Testis (tissue), 5 donors: ENCODE measurements at places on chromosomes 3 and 15. TPM values are rescaled to one million over a fixed set of nuclear protein-coding genes. Genes with fewer than 3 reads are reported as not detected.

DNA sequence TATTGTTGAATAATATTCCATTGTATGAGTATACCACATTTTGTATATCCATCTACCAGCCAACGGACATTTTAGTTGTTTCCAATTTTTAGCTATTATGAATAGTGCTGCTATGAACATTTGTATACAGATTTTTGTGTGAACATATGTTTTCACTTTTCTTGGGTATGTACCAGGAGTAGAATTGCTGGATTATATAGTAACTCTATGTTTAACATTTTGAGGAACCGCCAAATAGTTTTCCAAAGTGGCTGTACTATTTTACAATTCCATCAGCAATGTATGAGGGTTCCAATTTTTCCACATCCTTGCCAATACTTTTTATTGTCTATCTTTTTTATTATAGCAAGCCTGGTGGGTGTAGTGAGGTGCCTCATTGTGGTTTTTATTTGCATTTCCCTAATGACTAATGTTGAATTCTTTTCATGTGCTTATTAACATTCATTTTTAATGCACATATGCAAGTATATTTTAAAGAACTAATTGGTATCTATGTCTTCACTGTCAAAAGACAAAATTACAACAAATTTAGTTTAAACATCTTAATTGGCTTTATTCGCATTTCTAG, 77.5 kb upstream of the PIAS1 start:
- H3K4me1 ChIP-seq = no peaks in the 10 kb centered on the region
- H3K27ac ChIP-seq = no peak overlapping the region
- H3K4me3 ChIP-seq = no peak overlapping the region

DNA sequence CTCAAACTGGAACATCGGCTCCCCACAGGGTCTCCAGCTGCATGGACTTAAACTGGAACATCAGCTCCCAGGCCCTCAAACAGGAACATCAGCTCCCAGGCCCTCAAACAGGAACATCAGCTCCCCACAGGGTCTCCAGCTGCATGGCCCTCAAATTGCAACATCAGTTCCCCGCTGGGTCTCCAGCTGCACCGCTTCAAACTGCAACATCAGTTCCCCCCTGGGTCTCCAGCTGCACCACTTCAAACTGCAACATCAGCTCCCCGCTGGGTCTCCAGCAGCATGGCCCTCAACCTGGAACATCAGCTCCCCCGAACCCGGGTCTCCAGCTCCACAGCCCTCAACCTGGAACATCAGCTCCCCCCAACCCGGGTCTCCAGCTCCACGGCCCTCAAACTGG, 82.0 kb downstream of the TFRC start:
- DNase-seq = no peak
- peaks cover 4% of the 10 kb centered on the region for H3K4me1 ChIP-seq
- H3K27ac ChIP-seq = no peak overlapping the region

- no peaks in the 10 kb centered on the region for H3K27me3 ChIP-seq
- no peak for DNase-seq
- no peak overlapping the region for H3K27ac ChIP-seq
- H3K4me3 ChIP-seq = no peak overlapping the region
Observed at GRCh38 chr3:157530637-157531300, 27.6 kb upstream of the VEPH1 start.

Gene IQSEC1
- 32.9 TPM for polyA plus RNA-seq

- H3K4me1 ChIP-seq = no peaks in the 10 kb centered on the region
- H3K27me3 ChIP-seq = no peaks in the 10 kb centered on the region
- H3K4me3 ChIP-seq = no peak overlapping the region
Observed at GRCh38 chr15:96583671-96584070, 253.2 kb downstream of the NR2F2 start.

DNA sequence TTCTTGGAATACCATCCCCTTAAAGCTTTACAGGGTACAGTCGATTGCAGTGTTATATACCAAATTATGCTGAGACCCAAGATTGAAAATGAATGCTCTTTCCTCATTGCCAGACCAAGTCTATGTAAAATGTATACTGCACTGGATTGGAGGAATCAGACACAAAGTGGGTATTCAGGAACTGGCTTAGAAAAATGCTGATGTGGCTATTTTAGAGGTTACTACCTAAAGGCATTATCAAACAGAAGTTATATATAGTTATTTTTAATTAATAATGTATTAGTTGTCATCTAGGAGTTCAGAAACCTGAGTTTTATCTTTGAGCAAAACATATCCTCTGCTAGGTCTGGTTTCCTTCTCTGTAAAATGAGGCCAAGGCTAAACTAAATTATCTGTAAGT, 3.6 kb upstream of the SPG21 start:
- DNase-seq = no peak
- H3K27me3 ChIP-seq = no peaks in the 10 kb centered on the region
- H3K4me1 ChIP-seq = peaks cover 4% of the 10 kb centered on the region
- no peak overlapping the region for H3K27ac ChIP-seq

DNA sequence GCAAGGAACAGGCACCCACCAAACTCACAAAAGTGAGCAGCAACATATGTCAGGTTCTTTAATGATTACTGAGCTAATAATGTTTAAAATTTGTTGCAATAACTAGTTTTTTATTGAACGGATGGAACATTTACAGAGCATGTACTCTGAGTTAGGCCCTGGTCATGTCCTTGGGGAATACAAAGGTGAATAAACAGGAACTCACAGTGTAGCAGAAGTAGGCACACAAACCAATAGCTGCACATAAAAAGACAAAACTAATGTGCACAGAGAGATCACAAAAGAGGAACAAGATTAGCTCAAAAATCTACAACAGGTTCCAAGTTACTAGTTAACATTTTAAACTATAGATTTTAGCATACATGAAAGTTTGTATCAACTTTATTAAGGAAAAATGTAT, 505.3 kb upstream of the PPP2R3A start:
- H3K4me3 ChIP-seq = no peak overlapping the region
- no peaks in the 10 kb centered on the region for H3K36me3 ChIP-seq

DNA sequence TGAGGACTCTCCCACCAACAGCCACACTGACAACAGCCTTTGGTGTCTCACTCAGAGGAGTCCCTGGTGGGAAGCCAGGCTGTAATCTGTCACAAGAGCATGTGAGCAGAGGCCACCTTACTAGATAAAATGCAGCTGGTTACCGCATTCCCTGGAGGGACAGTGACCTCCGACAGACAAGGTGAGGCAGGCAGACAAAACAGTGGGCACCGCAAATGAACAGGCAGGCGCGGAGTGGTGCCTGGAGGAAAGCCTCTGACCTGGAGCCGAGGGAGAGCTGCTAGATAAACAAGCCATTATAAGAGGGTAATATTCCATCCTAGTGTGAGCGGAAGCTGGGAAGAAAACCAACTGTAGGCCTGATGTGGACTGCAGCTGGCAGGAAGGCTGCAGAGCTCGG, 736.4 kb downstream of the FHIT start:
- DNase-seq = no peak
- H3K27me3 ChIP-seq = no peaks in the 10 kb centered on the region
- no peaks in the 10 kb centered on the region for H3K4me1 ChIP-seq

DNA sequence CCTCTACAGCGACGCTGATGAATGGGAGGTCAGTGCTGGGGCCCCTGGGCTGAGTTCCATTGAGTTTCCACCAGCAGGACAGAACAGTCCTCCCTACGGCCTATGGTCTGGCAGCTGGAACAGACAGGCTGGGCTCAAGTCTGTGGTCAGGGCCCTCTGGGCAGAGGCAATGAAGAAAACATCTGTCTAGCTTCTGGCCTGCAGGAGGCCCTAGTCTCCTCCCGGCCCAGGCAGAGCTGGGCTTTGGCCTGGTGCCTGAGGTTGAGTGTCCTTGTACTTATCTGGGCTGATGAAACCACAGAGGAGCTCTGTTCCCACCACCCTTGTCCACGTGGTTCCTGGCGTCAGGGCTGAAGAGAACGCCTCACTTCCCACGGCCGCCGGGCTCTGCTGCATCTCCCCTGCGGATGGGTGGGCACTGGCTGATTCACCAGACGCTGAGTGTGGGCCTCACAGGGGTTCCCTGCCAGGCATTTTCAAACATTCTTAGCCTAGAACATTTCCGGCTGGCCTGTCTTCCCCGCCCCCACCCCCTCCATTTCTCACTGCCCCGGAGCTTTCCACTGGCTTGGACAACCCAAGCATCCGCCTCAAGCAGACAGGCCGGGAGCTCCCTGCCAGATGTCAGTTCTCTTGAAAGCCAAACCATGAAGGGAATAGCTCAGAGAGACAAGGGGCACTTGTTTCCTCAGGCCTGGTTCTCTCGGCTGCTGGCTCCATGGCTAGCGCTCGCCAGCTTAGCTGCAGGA, 20.3 kb downstream of the PPCDC start:
- H3K36me3 ChIP-seq = no peaks in the 10 kb centered on the region
- peak overlapping the region; percentile 72 for H3K27ac ChIP-seq
- no peaks in the 10 kb centered on the region for H3K27me3 ChIP-seq
- no peak overlapping the region for H3K4me3 ChIP-seq
- H3K4me1 ChIP-seq = peaks cover 66% of the 10 kb centered on the region

GRCh38 chr3:4821975-4822374, 157.3 kb upstream of the BHLHE40 start:
- DNase-seq = no peak
- no peaks in the 10 kb centered on the region for H3K36me3 ChIP-seq
- H3K27me3 ChIP-seq = no peaks in the 10 kb centered on the region
- no peak overlapping the region for H3K27ac ChIP-seq

DNA sequence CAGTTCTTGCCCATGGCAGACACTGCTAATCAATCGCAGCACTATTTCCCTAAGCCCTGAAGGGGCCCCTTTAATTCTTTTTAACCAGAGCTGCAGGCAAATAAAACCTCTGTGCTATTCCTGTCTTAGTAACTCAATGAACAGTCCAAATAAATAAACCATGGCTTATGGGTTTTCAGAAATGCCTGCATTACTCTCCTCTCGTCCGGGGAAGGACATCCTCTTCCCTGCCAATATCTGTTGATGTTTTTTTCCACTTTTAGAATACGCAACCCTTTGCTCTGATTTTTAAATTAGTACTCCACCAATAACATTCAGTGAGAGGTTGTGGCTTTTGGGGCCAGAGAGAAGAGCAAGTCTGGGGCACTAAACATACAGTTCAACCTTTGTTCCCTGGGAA, 35.2 kb upstream of the PRICKLE2 start:
- H3K27ac ChIP-seq = no peak overlapping the region
- no peak overlapping the region for H3K4me3 ChIP-seq
- DNase-seq = no peak
- H3K4me1 ChIP-seq = peaks cover 8% of the 10 kb centered on the region
- no peaks in the 10 kb centered on the region for H3K36me3 ChIP-seq
- H3K27me3 ChIP-seq = no peaks in the 10 kb centered on the region

- no peak overlapping the region for H3K4me3 ChIP-seq
- no peak overlapping the region for H3K27ac ChIP-seq
- no peaks in the 10 kb centered on the region for H3K36me3 ChIP-seq
- DNase-seq = no peak
Observed at GRCh38 chr3:63951492-63952247, 39.5 kb upstream of the SCAANT1 start.
